Right atrium auricular region (tissue), 2 donors: ENCODE measurements at places on chromosomes 6 and 20. TPM values are rescaled to one million over a fixed set of nuclear protein-coding genes. Genes with fewer than 3 reads are reported as not detected.

DNA sequence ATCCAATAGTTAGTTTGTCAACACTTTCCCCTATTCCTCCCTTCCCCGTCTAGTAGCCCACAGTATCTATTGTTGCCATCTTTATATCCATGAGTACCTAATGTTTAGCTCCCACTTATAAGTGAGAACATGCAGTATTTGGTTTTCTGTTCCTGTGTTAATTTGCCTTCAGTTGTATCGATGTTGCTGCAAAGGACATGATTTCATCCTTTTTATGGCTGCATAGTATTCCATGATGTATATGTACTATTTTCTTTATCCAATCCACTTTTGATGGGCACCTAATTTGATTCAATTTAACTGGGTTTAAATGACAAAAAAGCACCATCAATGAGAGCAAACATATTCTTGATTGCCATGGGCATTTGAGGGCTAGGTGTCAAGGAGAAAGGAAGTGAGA lies 321.5 kb upstream of the TBX18 start:
- no peaks in the 10 kb centered on the region for H3K27me3 ChIP-seq
- H3K27ac ChIP-seq, result no peak overlapping the region
- H3K4me1 ChIP-seq, result no peaks in the 10 kb centered on the region
- H3K4me3 ChIP-seq, result no peak overlapping the region
- DNase-seq, result no peak

DNA sequence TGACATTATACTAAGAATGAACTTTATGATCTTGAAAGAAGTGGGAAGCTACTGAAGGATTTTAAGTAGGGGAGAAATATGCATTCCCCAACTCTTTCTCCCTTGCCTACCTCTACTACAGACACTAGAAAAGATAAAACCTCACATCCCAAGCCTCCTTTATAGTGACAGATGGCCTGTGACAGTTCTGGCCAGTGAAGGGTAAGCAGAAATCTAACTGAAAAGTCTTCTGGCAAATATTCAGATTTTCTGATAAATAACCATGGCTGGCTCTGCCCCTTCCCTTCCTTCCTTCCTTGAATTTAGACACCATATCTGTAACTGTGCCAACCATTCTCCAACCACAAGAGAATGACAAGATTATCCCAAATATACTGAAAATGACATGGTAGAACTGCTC lies 10.2 kb upstream of the BEND6 start:
- no peaks in the 10 kb centered on the region for H3K27me3 ChIP-seq
- H3K4me1 ChIP-seq, result no peaks in the 10 kb centered on the region
- H3K4me3 ChIP-seq, result no peak overlapping the region
- no peaks in the 10 kb centered on the region for H3K36me3 ChIP-seq
- no peak for DNase-seq

Gene PRDM1
- 1.8 TPM for total RNA-seq

Gene MYH7B
- total RNA-seq, result 24.4 TPM

Gene EMILIN3
- total RNA-seq, result 1.8 TPM
